ENCODE measurements at places on chromosomes 7 and 10.
A peak's percentile ranks its signal among the peaks of the same experiment; 100 is the strongest.

DNA sequence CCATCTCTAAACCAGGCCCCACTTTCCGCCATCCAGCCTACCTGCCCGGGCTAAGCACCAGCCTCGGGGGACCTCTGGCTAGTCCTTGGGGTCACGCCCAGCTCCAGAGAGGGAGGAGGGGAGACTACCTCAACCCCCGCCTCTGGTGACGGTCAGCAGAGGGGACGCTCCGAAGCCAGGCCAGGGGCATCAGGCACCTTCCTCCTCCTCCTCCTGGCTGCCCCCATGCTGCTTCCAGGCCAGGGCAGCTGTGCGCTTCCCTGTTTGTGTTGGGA is 4.0 kb upstream of the SMARCD3 start:
- peak; percentile 20 for DNase-seq

DNA sequence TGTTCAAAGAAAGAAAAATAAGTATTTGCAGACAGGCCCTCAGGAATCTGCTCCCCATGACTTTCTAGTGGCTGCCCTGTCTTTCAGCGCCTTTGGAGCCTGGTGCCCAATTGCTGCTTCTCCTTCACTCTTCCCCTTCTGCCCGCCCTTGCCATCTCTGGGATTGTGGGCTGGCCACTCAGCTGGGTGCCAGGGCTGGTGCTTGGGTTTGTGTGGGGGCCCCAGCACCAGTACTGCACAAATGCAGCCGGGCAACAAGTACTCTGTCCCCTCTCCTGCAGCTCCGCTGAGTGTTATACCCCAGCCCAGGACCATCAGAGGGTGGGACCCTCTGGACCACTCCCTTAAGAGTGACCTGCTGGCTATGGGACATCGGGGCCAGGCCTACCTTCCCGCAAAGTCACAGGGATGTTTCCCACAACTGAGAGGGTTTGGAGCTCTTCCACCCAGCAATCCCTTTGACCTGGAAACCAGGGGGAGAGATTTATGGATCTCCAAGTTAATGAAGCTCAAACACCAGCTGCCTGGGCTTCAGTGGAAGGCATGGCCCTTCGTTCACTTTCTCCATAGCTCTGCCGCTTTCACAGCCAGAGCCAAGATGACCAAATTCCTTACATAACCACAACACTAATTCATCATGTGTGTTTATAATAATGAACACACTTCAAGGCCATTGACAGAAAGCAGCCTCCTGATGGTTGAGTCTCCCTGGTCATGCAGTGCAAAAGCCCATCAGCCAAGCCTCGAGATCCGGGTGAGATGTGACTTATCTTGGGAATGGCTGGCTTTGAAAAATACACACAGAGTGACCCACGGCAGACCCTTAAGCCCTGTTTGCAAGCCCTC is 313.9 kb upstream of the ZNF32 start:
- DNase-seq, result peak; percentile 47

- DNase-seq, result peak; percentile 42
Measured at GRCh38 chr10:122864901-122865300, 14.5 kb downstream of the FAM24B start.

DNA sequence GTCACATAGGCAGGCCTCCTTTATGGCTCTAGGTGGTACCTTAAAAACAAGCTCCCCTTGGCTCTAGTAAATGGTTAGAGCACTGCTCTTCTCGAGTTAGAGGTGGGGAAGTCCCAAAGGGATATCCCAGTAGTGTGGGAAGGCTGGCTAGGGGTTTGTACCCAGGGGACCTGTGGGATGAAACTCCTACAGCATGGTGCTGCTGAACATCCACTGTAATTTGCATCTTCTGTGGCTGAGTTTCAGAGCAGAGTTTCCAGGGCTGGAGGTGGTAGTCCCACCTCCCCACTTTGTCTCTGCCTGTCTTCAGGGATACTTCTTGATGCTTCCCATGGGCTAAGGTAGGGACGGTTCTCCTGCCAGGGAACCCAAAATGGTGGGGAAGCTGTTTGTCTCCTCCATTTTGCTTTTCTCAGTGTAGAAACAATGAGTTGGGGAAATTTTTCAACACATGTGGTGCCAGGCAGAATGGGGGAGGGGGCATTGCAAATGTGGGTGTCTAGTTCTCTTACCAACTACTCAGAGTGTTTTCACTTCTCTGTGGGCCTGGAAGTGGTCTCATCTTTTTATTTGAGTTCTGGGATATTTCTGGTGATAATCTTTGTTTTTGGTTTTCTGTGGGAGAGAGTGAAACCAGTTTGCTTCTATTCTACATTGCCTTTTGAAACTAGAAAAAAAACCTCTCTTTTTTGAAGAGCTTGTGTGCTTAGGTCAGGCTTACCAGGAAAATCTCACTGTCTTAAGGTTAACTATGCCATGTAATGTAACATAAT is 36.3 kb downstream of the SCART1 start:
- DNase-seq, result no peak

DNA sequence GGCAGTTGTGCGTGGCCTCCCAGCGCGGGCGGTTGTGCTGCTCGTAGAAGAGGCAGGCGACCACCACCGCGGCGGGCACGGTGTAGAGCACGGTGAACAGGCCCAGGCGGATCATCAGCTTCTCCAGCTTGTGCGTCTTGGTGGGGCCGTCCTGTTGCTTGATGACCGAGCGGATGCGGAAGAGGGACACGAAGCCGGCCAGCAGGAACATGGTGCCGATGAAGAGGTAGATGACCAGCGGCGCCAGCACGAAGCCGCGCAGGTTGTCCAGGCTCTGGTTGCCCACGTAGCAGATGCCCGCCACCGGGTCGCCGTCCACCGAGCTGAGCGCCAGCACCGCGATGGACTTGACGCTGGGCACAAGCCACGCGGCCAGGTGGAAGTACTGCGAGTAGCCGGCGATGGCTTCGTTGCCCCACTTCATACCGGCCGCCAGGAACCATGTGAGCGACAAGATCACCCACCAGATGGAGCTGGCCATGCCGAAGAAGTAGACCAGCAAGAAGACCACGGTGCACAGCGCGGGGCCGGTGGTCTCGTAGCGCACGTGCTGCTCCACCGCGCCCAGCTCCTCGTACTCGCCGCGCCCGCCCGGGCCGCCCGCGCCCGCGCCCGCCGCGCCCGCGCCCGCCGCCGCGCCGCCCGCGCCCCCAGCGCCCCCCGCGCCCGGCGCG is 2.2 kb downstream of the FZD8 start:
- DNase-seq, result no peak

All from AG20443 (cell line).